NCI-H2227 treated with DMSO at 0.1 percent for 48 hours (cell line): ENCODE measurements at places on chromosomes 12 and 14.

GRCh38 chr14:68482018-68482417 lies 310.8 kb downstream of the ZFP36L1 start:
- DNase-seq, result no peak

DNA sequence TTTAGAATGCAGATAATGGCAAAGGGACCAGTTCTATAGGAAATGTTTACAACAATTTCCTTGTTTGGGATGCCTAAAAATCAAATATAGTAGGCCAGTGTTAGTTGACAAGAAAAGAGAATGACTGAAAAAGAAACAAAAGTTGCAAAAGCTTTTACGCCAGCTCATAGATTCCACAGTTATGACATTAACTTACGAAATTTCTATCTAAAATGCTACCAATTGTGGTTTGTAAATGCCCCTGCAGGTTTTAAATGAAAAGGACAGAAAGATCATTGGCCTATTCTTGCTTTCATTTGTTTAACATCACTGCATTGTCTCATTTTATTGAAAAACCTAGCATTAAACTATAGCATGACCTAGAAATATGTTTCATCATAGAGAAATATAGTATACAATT lies 345.8 kb downstream of the CCDC91 start:
- no peak for DNase-seq

DNA sequence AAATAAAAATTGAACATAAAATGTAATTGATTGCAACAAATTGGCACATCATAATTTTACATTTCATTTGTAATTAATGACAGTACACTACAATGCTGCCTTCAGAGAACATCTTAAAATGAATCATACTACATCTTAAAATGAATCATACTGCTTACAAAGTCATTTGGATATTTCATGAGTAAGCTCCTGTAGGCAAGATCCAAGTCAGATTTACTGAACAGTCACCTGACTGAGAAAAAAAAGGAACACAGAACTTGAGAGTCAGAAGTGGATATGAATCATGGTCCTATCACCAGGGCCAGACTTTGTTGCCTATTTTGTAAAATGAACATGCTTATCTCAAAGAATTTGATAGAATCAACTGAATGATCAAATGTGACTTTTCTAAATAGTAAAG lies 32.7 kb upstream of the FBLN5 start:
- DNase-seq, result no peak

GRCh38 chr12:75657831-75658230 lies 146.4 kb upstream of the KRR1 start:
- DNase-seq, result no peak

DNA sequence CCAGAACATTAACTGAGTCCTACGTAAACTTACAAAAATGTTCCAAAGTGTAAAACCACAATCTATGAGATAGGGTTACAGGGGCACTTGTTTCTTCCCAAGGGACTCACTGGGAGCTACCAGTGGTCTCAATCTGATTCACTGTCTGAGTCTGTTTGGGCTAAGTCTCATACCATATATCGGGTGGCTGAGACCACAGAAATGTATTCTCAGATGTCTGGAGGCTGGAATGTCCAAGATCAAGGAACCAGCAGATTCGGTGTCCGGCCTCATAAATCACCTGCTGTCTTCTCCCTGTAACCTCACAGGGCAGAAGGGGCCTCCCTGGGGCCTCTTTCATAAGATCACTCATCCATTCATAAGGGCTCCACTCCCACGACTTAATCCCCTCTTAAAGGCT lies 616.3 kb upstream of the TMEM132C start:
- no peak for DNase-seq

GRCh38 chr12:69648476-69648875 lies 37.8 kb upstream of the LRRC10 start:
- no peak for DNase-seq

DNA sequence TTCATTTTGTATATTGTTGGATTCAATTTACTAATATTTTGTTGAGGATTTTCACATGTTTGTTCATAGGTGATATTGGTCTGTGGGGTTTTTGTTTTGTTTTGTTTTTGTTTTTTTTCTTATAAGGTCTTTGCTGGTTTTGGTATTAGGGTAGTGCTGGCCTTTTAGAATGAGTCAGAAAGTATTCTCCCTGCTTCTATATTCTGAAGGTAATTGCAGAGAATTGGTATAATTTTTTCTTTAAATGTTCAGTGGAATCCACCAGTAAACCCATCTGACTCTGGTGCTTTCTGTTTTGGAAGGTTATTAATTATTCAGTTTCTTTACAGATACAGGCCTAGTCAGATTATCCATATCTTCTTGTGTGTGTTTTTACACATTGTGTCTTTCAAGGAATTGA lies 8.9 kb downstream of the TOGARAM1 start:
- no peak for DNase-seq

- DNase-seq, result peak; percentile 4
Observed at GRCh38 chr12:45655186-45655585, 74.3 kb upstream of the ARID2 start.

- no peak for DNase-seq
Observed at GRCh38 chr14:31993521-31993951, 83.6 kb upstream of the ARHGAP5 start.

- DNase-seq, result no peak
Observed at GRCh38 chr14:26531894-26532293, 65.9 kb downstream of the NOVA1 start.

DNA sequence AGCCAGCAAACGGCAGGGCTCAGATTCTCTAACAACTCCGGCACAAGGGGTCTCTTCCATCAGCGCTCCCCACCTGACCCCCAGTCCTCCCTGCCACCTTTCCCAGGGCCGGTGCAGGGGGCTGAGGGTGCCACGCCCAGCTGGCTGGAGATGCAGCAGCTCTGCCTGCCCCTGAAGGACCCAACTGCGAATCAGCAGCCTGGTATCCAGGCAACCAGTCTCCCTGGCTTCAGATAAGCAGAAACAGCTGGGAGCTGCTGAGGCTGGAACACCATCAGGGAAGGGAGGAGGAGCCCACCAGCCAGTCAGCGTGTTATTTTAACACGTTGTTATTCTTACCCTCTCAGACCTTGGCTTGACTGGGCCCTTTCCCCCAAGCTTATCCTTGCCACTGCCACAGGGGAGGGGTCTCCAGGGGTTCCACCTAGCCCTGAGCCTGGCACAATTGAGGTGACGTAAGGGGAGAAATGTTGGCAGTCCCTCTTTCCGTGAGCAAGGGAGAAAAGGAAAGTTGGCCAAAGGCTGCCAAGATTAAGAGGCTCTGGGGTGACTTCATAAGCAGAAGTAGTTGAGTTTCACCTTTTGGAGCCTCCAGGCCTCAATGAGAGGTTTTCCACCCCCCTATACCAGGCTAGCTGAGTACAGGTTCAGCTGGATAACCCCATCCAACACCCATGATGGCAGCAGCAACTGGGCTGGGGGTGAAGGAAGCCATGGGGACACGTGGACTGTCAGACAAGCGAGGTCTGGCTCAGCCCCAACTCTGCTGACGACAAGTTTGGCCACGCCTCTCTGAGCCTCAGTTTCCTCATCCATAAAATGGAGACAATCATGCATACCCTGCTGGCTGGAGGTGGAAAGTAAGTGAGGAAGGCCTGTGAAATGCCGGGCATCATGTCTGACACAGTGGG lies 91.1 kb downstream of the IRF2BPL start:
- DNase-seq, result peak; percentile 86

GRCh38 chr12:50069069-50069468 lies 11.7 kb downstream of the ASIC1 start:
- no peak for DNase-seq
